SJSA1 (cell line): ENCODE measurements at places on chromosomes 7 and 10. TPM values are rescaled to one million over a fixed set of nuclear protein-coding genes. Genes with fewer than 3 reads are reported as not detected.

GRCh38 chr7:94649450-94649849 lies 6.5 kb downstream of the SGCE start:
- H3K36me3 ChIP-seq = no peaks in the 10 kb centered on the region; the same call in 1 of the 2 replicates
- H3K4me3 ChIP-seq = no peak overlapping the region
- no peak overlapping the region for H3K27ac ChIP-seq
- no peak for DNase-seq
- H3K27me3 ChIP-seq = no peaks in the 10 kb centered on the region

- H3K4me3 ChIP-seq = no peak overlapping the region
- H3K4me1 ChIP-seq = no peaks in the 10 kb centered on the region
- H3K27ac ChIP-seq = no peak overlapping the region
- DNase-seq = no peak
- no peaks in the 10 kb centered on the region for H3K27me3 ChIP-seq
These were observed 27.1 kb downstream of the BMS1 start for GRCh38 chr10:42809676-42810075.

DNA sequence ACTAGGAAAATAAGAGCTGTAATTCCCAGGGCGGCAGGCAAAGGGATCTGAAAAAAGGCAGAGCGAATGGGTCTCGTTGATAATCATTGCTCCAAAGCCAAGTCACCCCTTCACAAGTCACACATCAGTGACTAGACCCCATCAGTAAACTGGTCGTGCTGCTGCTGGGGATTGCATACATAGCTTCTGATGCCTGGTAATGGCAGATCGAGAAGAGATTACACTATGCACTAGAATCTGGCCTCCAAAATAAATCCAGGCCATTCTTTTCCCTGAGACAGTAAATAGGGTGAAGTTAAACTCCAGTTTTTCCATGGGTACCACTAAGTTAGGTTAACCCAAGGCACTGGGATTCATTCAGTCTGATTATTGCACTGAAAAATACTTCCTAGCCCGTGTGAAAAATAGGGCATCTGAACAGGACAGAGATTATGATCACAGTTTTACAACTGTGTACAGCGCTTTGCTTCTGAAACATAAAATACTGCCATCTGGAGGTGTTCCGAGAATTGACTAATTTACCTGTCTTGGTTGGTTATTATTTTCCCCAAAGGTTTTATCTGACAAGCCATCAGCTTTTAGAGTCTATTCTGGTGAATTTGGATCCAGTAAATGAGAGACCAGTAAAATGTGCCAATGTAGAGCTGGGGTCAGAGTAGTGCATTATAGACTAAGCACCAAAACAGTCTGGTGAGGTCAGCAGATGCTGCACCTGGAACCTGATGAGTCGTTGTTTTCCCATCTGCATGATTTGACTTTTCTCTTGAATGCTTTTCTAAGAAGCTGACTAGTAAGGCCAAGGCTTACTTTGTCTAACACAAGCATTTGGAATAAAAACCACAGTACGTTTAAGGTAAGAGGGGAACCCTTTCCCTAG lies 82.9 kb upstream of the AFAP1L2 start:
- H3K36me3 ChIP-seq = no peaks in the 10 kb centered on the region
- DNase-seq = peak; percentile 7
- H3K27ac ChIP-seq = no peak overlapping the region
- no peak overlapping the region for H3K4me3 ChIP-seq

DNA sequence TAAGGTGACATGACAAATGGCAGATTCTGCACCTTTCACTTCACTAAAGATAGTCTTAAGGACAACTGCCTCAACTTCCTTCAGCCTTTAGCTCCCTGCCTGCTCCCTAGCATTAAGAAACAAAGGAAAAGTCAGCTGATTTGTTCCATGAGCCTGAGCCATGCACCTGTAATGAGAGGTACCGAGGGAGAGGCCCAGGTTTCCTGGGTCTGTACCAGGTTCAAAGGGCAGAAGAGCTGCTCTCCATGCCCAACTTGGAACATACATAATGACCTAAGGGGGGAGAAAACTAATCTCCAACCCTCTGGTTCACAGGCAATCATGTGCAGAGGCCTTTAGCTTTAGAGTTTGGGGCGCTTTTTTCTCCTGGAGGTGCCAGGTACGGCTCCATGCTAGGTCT lies 111.2 kb downstream of the JAZF1 start:
- no peaks in the 10 kb centered on the region for H3K36me3 ChIP-seq
- H3K4me3 ChIP-seq = no peak overlapping the region
- no peak overlapping the region for H3K27ac ChIP-seq
- no peaks in the 10 kb centered on the region for H3K27me3 ChIP-seq

The C10orf105 gene
- not detected in 2 replicates for total RNA-seq

DNA sequence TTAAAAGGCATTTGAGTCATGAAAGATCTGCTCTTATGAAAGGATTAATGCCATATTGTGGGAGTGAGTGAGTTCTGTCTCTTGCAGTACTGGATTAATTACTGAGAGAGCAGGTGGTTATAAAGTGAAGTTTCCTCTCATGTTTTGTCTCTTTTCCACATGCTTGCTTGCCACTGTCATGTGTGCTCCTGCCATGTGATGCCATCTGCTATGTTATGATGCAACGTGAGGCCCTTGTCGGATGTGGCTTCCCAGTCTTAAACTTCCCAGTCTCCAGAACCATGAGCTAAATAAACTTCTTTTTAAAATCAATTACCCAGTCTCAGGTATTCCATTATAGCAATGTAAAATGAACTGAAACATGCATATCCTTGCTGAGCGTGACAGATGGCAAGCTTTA lies 22.7 kb upstream of the TCTN3 start:
- H3K27me3 ChIP-seq = no peaks in the 10 kb centered on the region
- no peak overlapping the region for H3K27ac ChIP-seq
- no peaks in the 10 kb centered on the region for H3K36me3 ChIP-seq
- DNase-seq = no peak
- H3K4me3 ChIP-seq = no peak overlapping the region
- no peaks in the 10 kb centered on the region for H3K4me1 ChIP-seq

The OR6V1 gene
- not detected in 2 replicates for total RNA-seq

The GJD4 gene
- total RNA-seq = 0.13 TPM in 1 of 2 replicates, not detected in the other

The FZD1 gene
- total RNA-seq = 9.9 and 11.6 TPM in 2 replicates

DNA sequence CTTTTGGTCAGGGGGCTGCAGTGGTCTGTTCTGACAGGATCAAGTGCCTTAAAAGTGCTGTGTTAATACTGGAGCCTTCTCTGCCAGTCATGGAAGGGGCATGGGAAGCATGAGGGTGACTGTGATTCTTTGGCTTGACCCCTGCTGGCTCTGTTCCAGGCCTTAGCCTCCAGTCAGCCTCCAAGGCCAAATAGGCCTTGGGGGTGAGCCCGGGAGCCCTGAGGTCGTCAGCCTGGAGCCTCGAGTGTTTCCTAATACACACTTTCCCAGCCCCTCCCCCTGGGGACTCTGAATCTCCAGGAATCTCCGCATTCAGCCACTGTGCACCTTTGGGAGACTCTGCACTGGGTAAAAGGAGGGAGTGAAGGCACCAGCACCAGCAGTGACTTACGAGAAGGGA lies 10.0 kb downstream of the HKDC1 start:
- no peaks in the 10 kb centered on the region for H3K36me3 ChIP-seq
- no peak overlapping the region for H3K4me3 ChIP-seq
- H3K4me1 ChIP-seq = peaks cover 13% of the 10 kb centered on the region
- H3K27me3 ChIP-seq = no peaks in the 10 kb centered on the region

The PRF1 gene
- total RNA-seq = not detected in 2 replicates

The MRM2 gene
- total RNA-seq = 25.0 and 31.6 TPM in 2 replicates

The PRKG1 gene
- 0.41 TPM in 1 of 2 replicates, not detected in the other for total RNA-seq

The LIPN gene
- not detected in 2 replicates for total RNA-seq

- H3K27ac ChIP-seq = no peak overlapping the region
- H3K36me3 ChIP-seq = no peaks in the 10 kb centered on the region
- no peak for DNase-seq
- H3K27me3 ChIP-seq = peaks cover 17% of the 10 kb centered on the region
- H3K4me1 ChIP-seq = no peaks in the 10 kb centered on the region
These were observed 38.3 kb downstream of the OAT start for GRCh38 chr10:124380256-124380995.

The ANKRD22 gene
- total RNA-seq = not detected in 2 replicates

DNA sequence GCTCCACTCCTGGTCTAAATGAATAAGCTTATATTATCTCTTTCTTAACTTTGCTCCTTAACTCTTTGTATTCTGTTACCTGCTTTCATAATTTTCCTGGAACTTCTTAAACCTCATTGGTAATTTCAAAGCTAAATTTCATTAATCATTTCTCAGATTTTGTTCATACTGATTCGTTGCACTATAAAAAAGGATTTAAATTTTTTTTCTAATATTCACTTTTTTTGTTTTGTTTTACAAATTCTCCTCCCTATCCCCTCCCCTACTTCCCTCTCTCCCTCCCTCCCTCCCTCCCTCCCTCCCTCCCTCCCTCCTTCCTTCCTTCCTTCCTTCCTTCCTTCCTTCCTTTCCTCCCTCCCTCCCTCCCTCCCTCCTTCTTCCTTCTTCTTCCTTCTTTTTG lies 14.7 kb downstream of the ST7 start:
- H3K4me1 ChIP-seq = no peaks in the 10 kb centered on the region; the same call in 1 of the 2 replicates
- no peak for DNase-seq
- no peaks in the 10 kb centered on the region for H3K27me3 ChIP-seq
- no peak overlapping the region for H3K4me3 ChIP-seq

DNA sequence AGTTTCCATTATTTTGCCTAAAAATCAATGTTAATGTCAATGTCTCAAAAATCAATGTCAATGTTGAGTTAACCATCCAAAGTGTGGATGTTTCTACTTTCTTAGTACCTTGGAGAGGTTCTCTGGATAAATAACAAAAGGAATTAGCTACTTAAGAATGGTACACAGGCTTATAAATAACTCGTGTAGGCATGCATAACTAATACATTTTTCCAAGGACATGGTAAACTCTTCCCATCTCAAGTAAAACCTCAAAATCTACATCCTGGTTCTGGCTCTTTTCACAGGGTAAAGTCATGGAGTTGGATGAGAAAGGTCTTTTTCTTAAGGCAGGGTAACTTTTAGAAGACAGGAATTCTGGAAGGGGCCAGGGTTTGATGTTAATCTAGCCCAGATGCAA lies 59.9 kb downstream of the CAV1 start:
- H3K36me3 ChIP-seq = no peaks in the 10 kb centered on the region
- peaks cover 37% of the 10 kb centered on the region for H3K4me1 ChIP-seq
- H3K27ac ChIP-seq = no peak overlapping the region
- no peaks in the 10 kb centered on the region for H3K27me3 ChIP-seq

GRCh38 chr10:132580143-132580542 lies 42.6 kb downstream of the INPP5A start:
- H3K36me3 ChIP-seq = no peaks in the 10 kb centered on the region
- H3K4me1 ChIP-seq = peaks cover 10% of the 10 kb centered on the region
- no peaks in the 10 kb centered on the region for H3K27me3 ChIP-seq
- no peak for DNase-seq

GRCh38 chr7:100464210-100464660 lies at the start of gene SPACDR:
SPACDR (minus strand) TSS chr7:100464260; CDS start chr7:100464025, 235 bp downstream.
- peaks cover 13% of the 10 kb centered on the region for H3K4me1 ChIP-seq
- H3K36me3 ChIP-seq = peaks cover 30% of the 10 kb centered on the region
- no peak within 1 kb of the TSS for H3K4me3 ChIP-seq
- DNase-seq = no peak
- no peak within 1 kb of the TSS for H3K27ac ChIP-seq
- H3K27me3 ChIP-seq = no peaks in the 10 kb centered on the region

DNA sequence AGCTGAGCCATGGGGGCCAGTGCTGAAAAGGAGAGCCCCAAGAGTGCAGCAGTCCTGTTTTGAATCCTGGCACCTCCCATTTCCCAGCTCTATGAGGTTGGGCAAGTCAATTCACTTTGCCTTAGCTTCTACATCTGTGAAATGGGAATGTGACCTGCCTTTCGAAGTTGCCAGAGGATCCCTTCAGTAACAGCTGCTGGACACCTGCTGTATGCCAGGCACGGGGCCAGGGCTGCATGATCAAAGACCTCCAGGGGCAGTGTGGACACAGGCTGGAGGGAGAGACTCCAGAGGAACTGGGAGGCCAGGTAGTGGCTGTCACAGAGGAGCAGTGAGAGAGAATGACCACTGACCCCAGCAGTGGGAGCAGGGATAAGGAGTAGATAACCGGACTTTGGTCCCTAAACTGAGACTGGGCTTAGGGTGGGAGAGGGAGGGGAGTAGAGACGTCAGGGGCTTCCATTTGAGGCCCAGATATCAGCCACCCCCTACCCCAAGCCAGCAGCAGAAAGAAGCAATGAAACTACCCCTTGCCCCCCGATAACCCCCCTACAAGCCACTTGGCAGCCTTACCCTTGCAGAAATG lies 45.2 kb downstream of the SRRM3 start:
- DNase-seq = no peak
- H3K27me3 ChIP-seq = peaks cover 4% of the 10 kb centered on the region
- no peaks in the 10 kb centered on the region for H3K4me1 ChIP-seq
- no peaks in the 10 kb centered on the region for H3K36me3 ChIP-seq
- no peak overlapping the region for H3K27ac ChIP-seq

DNA sequence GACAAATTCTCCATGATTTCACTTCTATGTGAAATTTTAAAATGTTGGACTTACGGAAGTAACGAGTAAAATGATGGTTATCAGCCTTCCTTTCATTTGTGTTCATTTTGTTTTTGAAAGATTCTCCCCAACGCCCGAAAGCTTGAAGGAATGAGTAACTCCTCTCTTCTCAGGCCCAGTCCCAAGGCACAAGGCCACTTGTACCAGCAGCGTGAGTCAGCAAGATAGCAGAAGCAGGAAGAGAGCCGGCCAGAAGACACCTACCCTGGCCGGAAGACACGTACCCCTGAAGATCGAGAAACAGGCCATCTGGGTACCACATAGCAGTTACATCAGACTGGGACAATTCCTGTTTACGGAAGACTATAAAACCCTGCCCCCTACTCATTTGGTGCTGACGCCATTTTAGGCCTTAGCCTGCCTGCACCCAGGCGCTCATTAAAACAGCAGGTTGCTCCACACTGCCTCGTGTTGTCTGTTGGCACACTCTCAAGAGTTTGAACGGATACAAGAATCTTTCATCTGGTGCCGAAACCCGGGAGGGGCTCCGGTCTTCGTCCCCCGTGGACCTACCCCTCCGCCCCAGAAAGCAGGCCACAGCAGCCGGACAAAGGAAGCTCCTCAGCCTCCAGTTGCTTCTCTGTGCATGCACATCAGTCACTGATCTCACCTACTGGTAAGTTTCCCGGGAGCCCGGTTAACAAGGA lies 60.4 kb downstream of the LRRC17 start:
- no peak overlapping the region for H3K4me3 ChIP-seq
- no peaks in the 10 kb centered on the region for H3K4me1 ChIP-seq
- no peaks in the 10 kb centered on the region for H3K27me3 ChIP-seq
- H3K27ac ChIP-seq = no peak overlapping the region
- no peak for DNase-seq

GRCh38 chr7:88490161-88490560 lies 183.5 kb upstream of the STEAP4 start:
- DNase-seq = no peak
- no peak overlapping the region for H3K27ac ChIP-seq
- H3K27me3 ChIP-seq = 0 out of 2 replicates have a peak, but pooled peaks cover 3% of the 10 kb centered on the region
- H3K4me1 ChIP-seq = no peaks in the 10 kb centered on the region
- H3K36me3 ChIP-seq = no peaks in the 10 kb centered on the region
- H3K4me3 ChIP-seq = no peak overlapping the region

The ENTPD7 gene
- total RNA-seq = 16.3 and 18.4 TPM in 2 replicates

GRCh38 chr7:31747553-31747952 lies 60.5 kb downstream of the PPP1R17 start:
- no peak for DNase-seq
- H3K27me3 ChIP-seq = 0 out of 2 replicates have a peak, but pooled peaks cover 3% of the 10 kb centered on the region
- no peak overlapping the region for H3K4me3 ChIP-seq
- H3K36me3 ChIP-seq = no peaks in the 10 kb centered on the region
- H3K4me1 ChIP-seq = no peaks in the 10 kb centered on the region

- DNase-seq = no peak
- H3K27me3 ChIP-seq = peaks cover 3% of the 10 kb centered on the region; the same call in 1 of the 2 replicates
- no peak overlapping the region for H3K4me3 ChIP-seq
- no peak overlapping the region for H3K27ac ChIP-seq
- H3K4me1 ChIP-seq = no peaks in the 10 kb centered on the region
These were observed 19.0 kb downstream of the PRKAG2 start for GRCh38 chr7:151857866-151858450.

The SLC18A3 gene
- total RNA-seq = not detected in 2 replicates
